ENCODE measurements at places on chromosomes 7 and 10. TPM values are rescaled to one million over a fixed set of nuclear protein-coding genes. Genes with fewer than 3 reads are reported as not detected.

ZNF736 gene
- 11.7 TPM for total RNA-seq

PITX3 gene
- total RNA-seq = not detected

CYP26A1 gene
- total RNA-seq = 0.40 TPM

SUV39H2 gene
- 36.7 TPM for total RNA-seq

BEND7 gene
- total RNA-seq = 12.9 TPM

AOAH gene
- total RNA-seq = not detected

AGMO gene
- total RNA-seq = not detected

AS3MT gene
- 1.8 TPM for total RNA-seq

ATRNL1 gene
- not detected for total RNA-seq

RHEB gene
- 98.8 TPM for total RNA-seq

OPN1SW gene
- total RNA-seq = not detected

NKX2-3 gene
- total RNA-seq = 2.4 TPM

CPA4 gene
- 0.27 TPM for total RNA-seq

SEMA3D gene
- total RNA-seq = 1.2 TPM

IQCE gene
- total RNA-seq = 15.0 TPM

UCMA gene
- not detected for total RNA-seq

CRYGN gene
- not detected for total RNA-seq

Measured in thoracic aorta endothelial cell (primary cell).